ENCODE measurements at places on chromosomes 2 and 18.

GRCh38 chr18:12012697-12013096 is 31.4 kb downstream of the IMPA2 start:
- no peak for DNase-seq

DNA sequence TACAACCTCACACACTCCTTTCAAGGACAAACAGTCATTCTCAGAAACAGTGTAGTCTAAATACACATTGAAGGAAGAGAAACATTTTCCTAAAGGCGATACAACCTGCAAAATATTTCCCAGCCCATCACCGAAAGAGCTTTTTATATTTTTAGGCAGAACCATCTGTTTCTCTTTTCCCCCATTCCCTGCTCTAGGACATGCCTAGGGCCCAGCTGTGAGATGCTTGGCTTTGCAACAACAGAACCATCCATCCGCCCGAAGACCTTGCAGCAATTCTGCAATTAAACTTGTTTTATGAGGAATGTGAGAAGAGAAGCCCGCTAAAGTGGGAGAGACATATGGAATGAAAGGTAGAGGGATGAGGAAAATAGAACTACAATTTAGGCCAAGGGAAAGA is 105.6 kb upstream of the RFX8 start:
- DNase-seq, result no peak

- DNase-seq, result no peak
These were observed 30.0 kb downstream of the VIL1 start for GRCh38 chr2:218448934-218449333.

GRCh38 chr2:3313781-3314375 is 63.7 kb downstream of the EIPR1 start:
- DNase-seq, result no peak

- DNase-seq, result no peak
These were observed 25.8 kb downstream of the LDAH start for GRCh38 chr2:20797096-20797495.

DNA sequence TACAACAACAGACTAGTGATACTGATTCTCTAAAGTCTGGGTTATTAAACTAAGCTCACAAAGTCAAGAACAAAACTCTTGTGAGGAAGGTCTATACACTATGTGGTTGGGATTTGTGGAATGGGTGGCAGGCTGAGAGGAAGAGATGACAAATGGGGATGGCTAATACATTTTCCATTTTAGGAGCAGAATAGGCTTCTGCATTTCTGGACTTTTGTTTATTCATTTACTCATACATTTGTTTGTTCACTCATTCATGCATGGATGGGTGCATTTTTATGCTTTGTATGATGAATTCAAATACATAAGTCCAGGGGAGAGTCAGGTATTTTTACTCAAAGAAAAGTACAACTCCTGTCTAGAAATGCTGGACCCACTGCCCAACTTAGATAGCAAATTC is 637.4 kb upstream of the CDH2 start:
- no peak for DNase-seq

DNA sequence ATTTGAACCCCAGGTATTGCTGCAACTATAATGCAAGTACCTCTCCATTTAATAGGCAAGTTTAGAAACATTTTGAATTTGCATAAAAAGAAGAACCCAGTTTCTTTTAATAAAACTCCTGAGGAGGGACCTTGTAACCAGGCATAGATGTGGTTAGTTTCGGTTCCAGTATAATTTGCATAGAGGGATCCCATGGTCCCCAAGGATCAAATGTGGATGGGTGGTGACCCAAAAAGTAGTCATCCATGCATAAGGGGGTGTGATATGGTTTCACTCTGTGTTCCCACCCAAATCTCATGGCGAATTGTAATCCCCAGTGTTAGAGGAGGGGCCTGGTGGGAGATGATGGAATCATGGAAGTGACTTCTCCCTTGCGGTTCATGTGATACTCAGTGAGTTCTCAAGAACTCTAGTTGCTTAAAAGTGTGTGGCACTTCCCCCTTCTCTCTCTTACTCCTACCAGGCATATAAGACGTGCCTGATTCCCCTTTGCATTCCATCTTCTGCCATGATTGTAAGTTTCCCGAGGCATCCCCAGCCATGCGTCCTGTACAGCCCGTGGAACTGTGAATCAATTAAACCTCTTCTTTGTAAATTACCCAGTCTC is 40.2 kb upstream of the SKA1 start:
- no peak for DNase-seq

DNA sequence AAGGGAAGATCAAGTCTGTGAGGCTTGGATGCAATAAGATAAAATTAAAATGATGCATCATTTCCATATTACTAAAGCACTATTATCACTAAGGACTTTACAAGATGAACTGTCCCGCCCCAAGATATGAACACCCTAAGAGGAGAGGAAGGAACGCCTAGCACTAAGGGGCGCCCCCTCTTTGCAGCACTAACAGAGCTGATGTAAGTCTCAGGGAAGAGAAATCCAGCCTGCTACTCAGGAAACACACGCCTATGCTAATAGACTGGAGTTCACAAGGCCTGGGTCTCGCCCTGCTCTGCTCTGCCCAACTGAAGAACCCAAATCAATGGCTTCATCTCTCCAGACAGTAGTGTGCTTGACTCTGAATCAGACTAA is 6.1 kb downstream of the INO80C start:
- no peak for DNase-seq

GRCh38 chr18:76258209-76258608 is 236.8 kb downstream of the ZNF516 start:
- DNase-seq, result no peak

GRCh38 chr2:165691615-165692014 is 102.4 kb downstream of the GALNT3 start:
- DNase-seq, result no peak

- no peak for DNase-seq
These were observed 15.9 kb downstream of the VWA3B start for GRCh38 chr2:98102878-98103277.

DNA sequence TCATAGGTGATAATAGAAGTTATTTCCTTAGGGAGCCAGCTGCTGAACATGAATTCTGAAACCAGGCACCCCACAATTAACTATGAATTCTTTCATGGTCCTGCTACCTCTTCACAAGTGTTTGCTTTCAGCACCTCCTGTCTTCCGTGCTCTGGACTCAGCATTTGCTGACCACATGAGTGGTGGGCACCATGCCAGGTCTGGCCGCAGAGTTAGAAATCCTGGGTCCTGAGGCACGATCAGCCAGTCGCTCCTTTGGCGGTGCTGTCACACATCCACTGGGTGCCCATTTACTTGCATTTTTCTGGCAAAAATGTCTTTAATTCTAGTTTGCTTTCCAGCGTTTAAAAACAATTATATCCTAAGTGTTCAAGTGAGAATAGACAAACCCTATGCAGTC is 196.4 kb upstream of the PXDN start:
- DNase-seq, result no peak

- DNase-seq, result no peak
These were observed 35.9 kb upstream of the CCDC85A start for GRCh38 chr2:56147907-56148306.

GRCh38 chr2:183248866-183249567 is 124.8 kb downstream of the NUP35 start:
- DNase-seq, result no peak

DNA sequence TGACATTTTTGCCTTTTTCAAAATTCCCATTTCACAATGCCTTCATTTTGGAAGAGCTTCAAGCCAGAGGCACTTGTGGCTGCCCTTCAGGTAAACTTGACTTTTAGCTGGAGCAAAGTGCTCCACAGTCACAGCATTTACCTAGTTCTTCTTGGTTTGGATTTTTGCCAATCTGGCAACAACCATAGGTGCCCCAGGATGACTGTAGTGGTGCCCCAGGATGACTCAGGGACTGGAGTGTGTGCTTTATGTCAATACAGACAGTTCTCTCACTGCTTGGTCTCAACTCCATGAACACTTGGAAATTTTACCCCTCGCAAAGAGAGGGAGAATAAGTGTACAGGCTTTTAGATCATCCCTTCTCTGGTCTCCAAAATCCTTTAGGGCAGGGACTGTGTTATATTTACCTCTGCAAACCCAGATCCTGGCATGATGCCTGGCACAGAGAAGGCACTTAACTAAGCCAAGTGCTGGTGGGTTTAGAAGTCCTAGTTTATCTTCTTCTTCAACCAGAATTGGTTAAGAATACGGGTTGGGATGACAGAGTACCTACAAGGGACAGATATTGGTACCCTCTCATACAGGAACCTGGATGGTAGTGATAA is 15.3 kb upstream of the PTPN4 start:
- no peak for DNase-seq

- no peak for DNase-seq
These were observed 380.2 kb downstream of the LNPK start for GRCh38 chr2:175621821-175622220.

DNA sequence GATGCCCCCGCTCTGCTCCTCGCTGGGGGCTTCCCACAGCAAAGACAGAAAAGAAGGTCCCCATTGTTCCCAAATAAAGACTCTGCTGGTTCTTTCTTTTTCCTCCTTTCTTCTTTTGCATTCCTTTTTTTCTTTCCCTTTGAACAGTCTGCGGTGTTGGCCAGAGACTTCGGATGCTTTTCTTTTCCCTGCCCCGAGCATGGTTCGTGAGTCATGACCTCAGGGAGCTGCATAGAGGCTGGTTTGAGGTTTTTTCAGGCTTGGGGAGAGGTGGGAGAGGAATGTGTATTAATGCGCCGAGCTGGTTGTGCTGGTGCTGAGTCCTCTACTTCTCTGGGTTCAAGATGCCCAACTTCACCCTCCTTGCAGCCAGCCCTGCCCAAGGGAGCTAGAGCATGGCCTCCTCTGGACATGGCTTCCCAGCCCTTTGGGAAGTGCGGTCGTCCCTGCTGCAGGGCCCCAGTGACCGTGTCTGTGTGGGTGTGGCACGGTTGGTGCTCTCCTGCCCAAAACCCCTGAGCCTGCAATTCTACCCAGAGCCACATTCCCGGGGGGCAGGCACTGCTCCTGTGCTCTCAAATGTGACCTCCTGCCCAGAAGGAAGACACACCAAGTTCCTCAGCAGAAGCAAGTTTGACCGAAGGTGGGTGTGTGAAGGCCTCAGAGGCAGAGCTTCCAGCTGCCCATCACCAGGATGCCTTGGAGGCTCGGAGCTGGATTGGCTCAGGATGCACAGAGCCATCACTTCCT is 9.0 kb upstream of the ARHGEF4 start:
- no peak for DNase-seq

DNA sequence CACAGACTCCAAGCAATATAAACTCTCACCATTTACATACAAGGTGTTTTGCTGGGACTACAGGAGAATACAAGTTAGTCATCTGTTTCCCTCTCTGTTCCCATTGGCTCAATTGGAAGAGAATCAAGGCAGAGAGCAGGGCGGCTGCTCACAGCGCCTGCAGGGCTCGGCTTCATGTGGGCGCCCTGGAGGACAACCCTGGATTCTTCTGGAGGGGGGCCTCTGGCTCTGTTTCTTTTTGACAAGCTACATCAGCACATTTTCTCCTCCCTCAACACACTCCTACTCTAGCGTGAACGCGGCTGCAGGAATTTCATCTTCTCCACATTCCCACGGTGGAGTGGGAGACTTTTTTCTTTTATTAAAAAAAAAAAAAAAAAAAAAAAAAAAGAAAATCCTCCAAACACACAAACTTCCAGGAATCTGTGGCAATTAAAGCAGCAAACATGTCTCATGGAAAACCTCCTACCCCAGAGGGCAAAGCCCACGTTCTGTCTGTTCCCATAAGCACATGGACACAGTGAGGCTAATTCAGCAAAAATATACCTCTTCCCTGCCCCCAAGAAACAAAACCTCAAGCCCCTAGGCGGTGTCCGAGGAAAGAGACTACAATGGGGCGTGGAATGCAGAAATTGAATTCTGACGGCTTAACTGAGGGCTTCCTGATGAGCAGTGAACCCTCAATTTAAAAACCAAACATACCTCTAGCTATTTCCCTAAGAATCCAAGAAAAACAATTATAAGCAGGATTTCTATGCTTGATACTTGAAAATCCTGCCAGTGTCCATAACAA is 50.6 kb downstream of the PARD6G start:
- DNase-seq, result no peak

- DNase-seq, result no peak
These were observed 458.7 kb upstream of the ID2 start for GRCh38 chr2:8222979-8223694.

DNA sequence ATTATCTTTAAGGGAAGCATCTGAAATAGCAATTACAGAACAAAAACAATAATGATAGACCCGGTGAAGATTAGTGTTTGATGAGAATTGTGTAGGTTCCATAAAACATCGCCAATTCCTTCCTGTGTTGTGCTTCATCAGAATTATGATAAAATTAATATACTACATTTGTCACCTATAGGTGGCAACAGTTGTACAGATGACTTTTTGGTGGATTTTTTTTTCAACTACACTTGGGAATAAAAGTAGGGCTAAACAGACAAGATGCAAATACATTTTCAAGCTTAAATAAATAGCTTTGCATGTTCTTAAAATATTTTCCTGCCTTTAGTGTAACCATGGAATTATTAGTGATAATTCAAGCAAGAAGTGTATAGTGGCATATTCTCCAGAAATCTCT is 7.0 kb upstream of the LYPD1 start:
- DNase-seq, result no peak

DNA sequence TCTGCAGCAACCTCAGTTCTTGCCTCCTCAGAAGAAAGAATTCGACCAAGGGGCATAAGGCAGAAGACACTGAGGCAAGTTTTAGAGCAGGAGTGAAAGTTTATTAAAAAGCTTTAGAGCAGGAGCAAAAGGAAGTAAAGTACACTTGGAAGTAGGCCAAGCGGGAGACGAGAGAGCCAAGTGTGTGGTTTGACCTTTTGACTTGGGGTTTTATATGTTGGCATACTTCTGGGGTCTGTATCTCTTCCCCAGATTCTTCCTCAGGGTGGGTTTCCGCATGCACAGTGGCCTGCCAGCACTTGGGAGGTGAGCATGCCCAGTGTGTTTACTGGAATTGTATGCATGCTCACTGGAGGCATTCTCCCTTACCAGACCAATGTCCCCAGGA is 59.3 kb upstream of the ANKRD44 start:
- no peak for DNase-seq

- DNase-seq, result no peak
These were observed 1109.2 kb downstream of the LRP1B start for GRCh38 chr2:141021611-141022010.

- no peak for DNase-seq
These were observed 74.1 kb downstream of the CABYR start for GRCh38 chr18:24212939-24213338.

- DNase-seq, result no peak
These were observed 211.6 kb downstream of the BCL2 start for GRCh38 chr18:63107931-63108330.

- no peak for DNase-seq
These were observed 315.2 kb upstream of the RND3 start for GRCh38 chr2:150802635-150803034.

DNA sequence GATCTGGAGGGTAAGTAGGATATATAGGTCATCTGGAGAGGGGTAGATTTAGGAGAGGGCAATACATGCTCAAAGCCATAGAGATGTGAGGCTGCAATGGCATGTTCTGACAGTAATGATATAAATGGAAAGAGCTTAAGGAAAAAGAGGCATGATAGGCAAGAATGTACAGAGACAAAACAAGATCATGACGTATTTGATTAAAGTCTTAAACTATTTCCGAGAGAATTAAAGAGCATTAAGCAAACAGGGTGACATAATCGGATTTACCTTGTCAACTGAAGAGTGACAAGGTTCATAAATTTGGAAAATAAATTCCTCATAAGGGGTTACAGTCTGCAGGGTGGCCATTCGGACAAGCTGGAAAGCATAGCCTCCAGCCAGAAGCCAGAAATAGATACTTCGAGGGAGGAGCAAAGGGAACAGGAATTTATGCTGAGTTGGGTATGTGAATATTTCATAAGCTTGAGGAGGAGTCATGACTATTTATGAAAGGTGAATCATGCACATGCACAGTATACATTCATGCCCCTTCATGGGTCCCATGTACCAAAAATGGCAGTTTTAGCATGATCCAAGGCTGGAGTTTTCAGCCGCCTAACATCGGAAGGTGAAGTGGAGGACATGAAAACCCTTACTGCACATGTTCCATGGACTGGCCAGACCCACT is 396.2 kb upstream of the VWC2L start:
- no peak for DNase-seq
